ENCODE measurements at places on chromosomes 5 and 9.

DNA sequence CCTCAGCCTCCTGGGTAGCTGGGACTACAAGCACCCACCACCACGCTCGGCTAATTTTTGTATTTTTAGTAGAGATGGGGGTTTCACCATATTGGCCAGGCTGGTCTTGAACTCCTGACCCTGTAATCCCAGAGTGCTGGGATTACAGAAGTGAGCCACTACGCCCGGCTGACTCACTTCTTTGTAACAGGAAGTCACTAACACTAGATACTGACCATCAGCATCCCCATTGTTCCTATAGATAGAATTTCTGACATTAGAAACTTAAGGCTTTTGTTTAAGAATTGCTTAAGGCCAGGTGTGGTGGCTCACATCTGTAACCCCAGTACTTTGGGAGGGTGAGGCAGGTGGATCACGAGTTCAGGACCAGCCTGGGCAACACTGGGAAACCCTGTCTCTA, 42.2 kb downstream of the LEAP2 start:
- DNase-seq = no peak

- DNase-seq = no peak
Measured at GRCh38 chr9:114172981-114173833, 17.9 kb downstream of the COL27A1 start.

DNA sequence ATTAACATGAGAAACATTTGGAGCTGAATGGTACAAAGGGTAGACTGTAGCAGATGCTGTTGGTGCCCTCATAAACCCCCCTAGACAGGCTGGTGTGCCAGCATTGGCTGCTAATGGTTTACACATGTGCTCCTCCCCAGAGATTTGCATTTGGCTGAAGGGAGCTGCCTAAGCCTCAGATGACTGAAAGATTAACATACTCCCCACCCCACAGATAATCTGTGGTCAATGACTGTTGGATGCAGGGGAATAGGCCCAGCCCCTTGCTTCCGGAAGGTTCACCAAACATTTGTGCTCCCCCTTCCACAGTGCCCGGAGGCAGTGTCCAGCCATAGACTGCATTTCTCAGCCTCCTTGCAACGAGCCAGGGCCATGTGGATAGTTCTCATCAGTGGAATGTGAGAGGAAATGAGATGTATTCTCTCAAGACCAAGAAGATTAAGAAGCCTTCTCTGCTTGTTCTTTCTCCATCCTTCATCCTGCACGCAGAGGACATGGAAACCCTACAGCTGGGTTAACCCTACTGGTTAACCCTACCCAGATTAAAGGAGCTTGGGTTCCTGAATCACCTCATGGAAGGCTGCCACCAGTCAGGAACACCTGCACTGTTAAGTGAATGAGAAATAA, 79.6 kb downstream of the PHAX start:
- DNase-seq = no peak

GRCh38 chr5:14630671-14631070, 33.8 kb upstream of the OTULIN start:
- no peak for DNase-seq

GRCh38 chr5:136309932-136310598, 55.3 kb downstream of the TRPC7 start:
- DNase-seq = no peak

GRCh38 chr9:128653908-128654307, 2.7 kb downstream of the DYNC2I2 start:
- DNase-seq = no peak

DNA sequence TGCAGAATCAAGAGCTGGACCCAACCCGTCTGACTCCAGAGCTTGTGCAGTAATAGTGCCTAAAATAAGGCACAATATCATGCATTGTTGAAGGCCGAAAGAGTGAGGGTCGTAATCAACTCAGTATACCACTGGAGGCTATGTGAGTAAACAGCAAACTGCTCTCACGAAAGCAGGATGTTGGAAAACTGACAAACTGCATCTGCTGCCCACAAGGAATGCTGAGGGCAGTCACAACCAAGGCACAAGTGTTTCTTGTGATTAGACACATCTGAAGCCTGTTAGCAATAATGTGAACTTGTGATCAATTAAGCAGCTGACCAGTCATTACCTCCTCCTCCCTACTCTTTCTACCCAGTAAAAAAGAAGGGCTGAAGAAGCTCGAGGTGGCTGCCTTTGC, 48.8 kb downstream of the TRPM3 start:
- no peak for DNase-seq

DNA sequence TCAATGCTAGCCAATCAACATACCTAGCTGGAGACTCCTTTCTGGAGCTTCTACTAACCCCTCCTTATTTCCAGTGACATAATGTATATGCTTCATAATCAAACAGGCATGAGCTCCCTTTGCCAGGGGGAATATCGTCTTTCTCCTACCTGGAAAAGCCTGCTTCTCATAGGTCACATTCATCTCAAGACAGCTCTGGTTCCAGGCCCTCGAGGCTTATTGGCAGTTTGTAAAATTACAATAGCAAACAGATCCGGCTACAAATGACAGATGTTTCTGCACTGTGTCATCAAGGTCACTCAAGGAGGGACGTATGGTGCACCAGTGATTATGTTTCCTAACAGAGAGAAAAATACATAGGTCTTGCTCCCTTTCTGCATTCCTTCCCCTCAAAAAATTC, 140.0 kb downstream of the SAXO1 start:
- no peak for DNase-seq

- no peak for DNase-seq
Measured at GRCh38 chr9:36123515-36123914, 13.0 kb upstream of the GLIPR2 start.

DNA sequence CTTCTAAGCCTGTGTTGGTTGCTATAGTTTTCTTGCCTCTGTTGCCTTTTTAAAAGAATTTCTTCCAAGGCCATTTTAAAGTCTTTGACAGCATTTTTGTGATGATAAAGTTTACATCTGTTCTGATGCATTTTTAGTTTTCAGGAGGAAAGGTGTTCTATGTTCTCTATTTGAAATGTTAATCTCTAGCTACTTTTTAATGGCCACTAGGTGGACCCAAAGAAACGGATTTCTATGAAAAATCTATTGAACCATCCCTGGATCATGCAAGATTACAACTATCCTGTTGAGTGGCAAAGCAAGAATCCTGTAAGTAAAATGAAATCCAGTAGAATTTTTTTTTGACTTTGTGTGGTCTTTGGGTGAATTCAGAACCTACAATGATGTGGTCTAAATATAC, 60.2 kb downstream of the MELK start:
- DNase-seq = no peak

- DNase-seq = no peak
Measured at GRCh38 chr9:114418053-114418452, 30.3 kb upstream of the AKNA start.

Measured in RCC 7860 (cell line).